Esophagus mucosa (tissue), 1 donor: ENCODE measurements at places on chromosomes 16 and 17. TPM values are rescaled to one million over a fixed set of nuclear protein-coding genes. Genes with fewer than 3 reads are reported as not detected.

- no peak for ATAC-seq
These were observed 36.5 kb downstream of the RCVRN start for GRCh38 chr17:9868552-9868951.

Gene TP53TG3D
- total RNA-seq: 0.48 TPM

GRCh38 chr16:77585379-77586251, 136.7 kb upstream of the NUDT7 start:
- peak; percentile 40 for ATAC-seq

- ATAC-seq: peak; percentile 3
These were observed 761 bp upstream of the MATCAP1 start for GRCh38 chr16:67184453-67184994.

DNA sequence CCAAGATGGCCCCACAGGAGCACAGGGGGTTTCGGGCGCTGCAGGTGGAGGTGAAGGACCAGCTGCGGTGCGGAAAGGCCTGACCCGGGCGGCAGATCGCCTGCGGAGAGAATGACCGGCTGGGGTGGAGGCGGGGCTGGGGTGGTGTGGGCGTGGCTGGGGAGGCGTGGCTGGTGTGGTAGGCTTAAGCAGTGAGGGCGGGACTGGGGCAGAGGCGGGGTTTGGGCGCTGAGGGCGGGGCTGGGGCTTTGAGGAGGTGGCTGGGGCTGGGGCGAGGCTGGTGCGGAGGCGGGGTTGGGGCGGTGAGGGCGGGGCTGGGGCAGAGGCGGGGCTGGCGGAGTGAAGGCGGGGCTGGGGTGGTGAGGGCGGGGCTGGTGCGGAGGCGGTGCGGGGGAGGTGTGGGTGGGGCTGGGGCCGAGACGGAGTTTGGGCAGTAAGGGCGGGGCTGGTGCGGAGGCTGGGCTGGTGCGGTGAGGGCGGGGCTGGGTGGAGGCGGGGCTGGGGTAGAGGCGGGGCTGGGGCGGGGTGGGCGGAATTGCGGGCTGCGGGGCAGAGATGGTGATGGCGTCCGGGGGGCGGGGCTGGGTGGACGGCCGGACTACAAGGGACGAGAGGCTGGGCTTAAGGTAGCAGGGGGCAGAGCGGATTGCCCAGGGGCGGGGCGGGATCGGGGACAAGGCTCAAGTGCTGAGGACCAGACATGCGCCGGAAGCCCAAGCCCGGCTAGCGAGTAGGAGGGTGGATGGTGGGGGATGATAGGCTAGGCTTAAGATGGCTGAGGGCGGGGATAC, 9.9 kb upstream of the GSDMA start:
- ATAC-seq: peak; percentile 94

DNA sequence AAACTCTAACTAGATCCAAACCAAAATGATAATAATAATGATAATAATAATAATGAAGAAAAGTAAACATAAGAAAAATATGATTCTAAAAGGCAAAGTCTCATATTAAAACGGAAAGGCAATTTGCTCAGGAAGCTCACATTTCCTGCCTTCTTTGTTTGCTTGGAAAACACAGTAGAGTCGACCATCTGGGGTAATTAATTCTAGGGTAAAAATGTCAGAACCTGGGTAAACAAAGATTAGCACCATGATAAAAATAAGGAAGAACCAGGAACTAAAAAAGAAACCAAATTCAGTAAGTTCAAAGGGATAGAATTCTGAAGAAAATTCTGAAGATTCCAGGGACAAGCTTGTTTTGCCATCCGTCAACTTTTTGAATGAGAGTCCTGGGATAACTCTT, 16.2 kb downstream of the KRABD2 start:
- ATAC-seq: no peak

DNA sequence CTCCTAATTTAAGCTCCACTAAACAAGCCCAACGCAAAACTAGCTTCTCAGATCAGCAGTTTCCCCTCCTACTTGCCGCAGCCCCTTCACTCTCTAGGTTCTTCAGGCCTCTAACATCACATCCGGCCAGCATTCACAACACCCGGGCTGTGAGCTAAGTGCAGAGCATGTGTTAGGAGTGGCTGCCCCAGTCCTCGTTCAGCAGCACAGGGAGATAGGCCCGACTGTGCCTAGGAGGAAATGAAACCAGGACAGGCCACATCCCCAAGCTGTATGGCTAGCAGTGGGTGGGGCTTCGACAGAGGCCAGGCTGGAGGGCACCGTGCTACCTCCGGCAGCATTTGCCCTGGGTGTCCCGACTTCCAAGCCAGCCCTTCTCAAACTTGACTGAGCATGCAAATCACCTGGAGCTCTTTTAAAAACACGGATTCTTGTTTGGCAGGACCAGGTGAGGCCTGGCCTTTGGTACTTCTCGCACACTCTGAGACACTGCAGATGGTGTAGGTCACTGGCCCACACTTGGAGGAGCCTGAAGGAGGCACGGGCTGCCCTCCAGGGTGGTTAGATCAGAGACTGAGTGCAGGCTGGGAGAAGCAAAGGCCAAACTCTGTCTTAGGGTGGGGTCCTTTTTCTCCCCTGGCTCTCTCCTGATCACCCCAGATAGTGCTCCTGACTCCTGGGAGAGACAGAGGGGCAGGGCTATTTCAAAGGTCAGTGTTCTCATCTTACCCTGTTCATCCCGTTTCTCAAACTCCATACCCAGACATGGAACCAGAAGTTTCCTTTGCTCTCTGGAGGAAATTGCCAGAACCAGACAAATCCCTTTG, 202.0 kb downstream of the C16orf78 start:
- peak; percentile 78 for ATAC-seq

GRCh38 chr16:86477642-86478041, 32.7 kb upstream of the FOXF1 start:
- no peak for ATAC-seq

DNA sequence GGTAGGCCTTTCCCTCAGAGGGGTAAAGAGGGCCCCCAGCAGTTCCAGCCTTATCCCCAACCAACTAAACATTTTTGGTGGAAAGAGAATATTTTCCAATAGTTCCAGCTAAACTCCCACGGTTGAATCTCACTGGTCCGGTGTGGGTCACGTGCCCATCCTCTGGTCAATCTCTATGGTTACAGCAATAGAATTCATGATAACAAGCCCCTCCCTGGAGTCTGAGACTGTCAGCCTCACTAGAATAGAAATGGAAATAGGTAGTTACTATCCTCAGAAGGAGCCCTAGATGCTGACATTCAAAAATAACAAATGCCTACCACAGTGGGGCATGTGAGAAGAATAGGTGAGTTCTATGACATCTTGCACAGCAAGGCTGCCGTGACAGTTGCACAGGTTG, 37.5 kb upstream of the LITAF start:
- no peak for ATAC-seq

Gene NGFR
- total RNA-seq: 6.5 TPM

- no peak for ATAC-seq
These were observed 149.1 kb downstream of the ZNF423 start for GRCh38 chr16:49706620-49707355.

Gene CLDN6
- not detected for total RNA-seq

GRCh38 chr17:34763728-34764665, 184.6 kb downstream of the TMEM132E start:
- no peak for ATAC-seq

Gene GDPD1
- 0.96 TPM for total RNA-seq

- no peak for ATAC-seq
These were observed 259.0 kb downstream of the XYLT1 start for GRCh38 chr16:17211797-17212196.

- peak; percentile 41 for ATAC-seq
These were observed 6.2 kb upstream of the ACTG1 start for GRCh38 chr17:81518785-81519283.

DNA sequence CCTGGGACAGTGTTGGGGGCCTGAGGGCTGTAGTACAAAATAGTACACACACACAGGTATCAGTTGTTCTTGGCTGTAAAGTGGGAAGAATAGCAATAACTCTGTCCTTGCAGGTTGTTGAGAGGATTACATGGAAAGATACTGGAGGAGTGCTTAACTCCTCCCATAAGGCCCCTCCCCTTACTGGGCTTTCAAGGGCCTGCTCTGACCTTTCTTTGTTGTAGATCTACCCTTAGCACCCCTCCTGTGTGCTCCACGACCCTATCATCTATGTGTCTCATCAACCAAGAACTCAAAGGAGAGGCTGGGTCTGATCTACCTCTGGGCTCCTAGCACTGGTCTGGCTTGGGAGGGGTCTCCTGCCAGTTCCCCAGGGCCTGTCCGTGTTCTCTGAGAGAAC, 8.3 kb upstream of the EDC4 start:
- ATAC-seq: no peak

DNA sequence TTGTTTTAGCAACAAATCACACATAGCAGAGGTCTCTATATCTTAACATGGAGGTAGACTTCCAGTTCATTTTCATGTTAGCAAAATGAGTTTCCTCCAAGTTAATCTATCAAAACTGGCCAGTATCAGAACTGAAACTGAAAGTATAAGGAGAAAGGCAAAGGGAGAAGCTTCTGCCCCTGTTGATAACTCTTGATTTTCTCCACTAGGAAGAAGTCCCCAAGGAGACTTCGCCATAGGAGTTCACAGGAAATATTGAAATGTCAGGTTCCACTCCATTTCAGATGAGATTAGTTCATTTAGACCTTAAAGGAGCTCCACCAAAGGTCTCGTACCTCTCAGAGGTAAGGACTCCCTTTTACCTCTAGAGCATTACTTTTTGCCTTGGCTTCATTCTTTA, 1.2 kb upstream of the OGFOD3 start:
- ATAC-seq: no peak
